Glomerular endothelial cell (primary cell): ENCODE measurements at places on chromosomes 16 and 17.

DNA sequence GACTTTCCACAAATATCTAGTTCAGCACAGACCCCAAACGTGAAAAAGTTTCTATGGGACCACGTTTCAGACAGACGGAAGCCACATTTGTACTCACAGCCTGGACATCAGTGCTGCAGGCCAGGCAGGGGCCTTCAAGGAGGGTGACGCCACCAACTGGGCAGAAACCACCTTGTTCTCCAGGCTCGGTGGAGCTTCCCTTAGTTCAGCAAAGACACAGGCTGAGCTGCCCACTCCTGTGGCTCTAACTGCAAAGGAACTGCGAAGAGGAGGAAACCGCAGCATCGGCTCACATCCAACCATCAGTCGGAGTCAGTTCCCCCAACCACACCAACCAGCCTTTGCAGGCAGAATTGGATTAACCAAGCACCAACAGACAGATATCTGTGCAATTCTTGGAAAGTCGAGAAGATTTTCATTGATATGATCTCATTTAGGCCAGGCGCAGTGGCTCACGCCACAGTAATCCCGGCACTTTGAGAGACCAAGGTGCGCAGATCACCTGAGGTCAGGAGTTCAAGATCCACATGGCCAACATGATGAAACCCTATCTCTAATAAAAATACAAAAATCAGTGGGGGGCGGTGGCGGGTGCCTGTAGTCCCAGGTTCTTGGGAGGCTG lies 73.3 kb upstream of the CNEP1R1 start:
- no peak for DNase-seq

DNA sequence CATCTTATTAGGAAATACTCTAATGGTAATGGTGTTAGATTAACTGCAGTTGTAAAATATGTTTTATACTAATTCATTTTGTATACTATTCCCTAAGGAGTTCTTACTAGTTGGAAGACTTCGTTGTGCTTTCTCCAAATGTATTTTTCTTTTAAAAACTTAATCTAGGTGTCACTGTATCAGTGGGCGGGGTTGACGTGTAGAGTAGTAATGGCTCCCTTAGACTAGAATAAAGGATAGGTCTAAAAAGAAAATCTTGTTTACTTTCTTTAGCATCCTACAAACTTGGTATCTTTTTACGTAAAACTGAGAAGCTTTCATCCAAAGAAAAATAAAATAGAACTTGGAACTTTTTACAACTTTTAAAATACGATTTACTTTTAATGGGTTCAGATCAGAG lies 55.0 kb upstream of the MRC2 start:
- no peak for DNase-seq

- DNase-seq: no peak
These were observed 1.1 kb downstream of the KDM8 start for GRCh38 chr16:27204312-27204915.

GRCh38 chr17:43043307-43043706 lies 18.3 kb downstream of the RND2 start:
- no peak for DNase-seq
